ENCODE measurements at places on chromosomes 2 and 18.

DNA sequence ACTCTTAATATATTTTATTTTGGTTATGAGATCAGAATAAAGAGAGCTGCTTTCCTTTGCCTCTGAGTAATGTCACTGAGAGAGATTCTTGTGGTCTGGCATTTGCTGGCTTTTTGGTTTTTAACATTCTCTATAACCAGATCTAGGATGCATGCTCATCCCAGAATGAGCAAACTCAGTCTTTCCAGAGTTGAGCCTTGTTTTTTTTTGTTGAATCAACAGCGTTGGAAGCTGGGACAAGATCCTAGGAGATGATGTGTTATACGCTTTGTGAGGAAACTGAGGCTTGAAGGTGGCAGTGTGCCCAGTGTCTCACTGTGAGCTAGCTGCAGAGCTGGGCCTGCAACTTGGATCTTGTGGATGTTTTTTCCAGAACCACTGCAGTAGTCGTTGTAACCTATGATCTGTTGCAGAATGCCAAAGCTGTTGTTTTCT lies 19.5 kb downstream of the MYO1B start:
- DNase-seq: no peak

DNA sequence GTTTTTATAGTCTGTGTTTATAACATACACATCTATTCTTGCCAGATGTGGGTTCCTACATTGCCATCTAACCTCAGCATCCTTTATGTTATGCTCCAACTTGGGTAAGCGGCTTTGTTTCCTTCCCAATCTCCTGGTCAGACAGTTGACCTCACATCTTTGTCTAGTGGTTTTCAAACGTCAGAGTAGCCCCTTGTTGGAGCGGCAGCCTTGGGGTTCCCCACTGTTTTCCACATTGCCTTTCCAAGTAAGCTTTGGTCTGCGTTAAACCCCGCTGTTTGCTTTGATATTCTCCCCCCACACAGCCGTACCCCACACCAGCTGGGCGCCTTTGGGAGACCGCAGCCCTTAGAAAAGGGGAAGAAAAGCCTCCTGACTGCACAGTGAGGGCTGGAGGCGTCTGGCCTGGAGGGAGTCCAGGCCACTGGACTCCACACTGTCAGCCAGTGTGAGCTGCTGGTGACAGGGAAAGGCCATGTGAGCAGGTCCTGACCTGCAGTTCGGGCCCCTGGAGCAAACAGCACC lies 83.3 kb downstream of the MALT1 start:
- DNase-seq: no peak

DNA sequence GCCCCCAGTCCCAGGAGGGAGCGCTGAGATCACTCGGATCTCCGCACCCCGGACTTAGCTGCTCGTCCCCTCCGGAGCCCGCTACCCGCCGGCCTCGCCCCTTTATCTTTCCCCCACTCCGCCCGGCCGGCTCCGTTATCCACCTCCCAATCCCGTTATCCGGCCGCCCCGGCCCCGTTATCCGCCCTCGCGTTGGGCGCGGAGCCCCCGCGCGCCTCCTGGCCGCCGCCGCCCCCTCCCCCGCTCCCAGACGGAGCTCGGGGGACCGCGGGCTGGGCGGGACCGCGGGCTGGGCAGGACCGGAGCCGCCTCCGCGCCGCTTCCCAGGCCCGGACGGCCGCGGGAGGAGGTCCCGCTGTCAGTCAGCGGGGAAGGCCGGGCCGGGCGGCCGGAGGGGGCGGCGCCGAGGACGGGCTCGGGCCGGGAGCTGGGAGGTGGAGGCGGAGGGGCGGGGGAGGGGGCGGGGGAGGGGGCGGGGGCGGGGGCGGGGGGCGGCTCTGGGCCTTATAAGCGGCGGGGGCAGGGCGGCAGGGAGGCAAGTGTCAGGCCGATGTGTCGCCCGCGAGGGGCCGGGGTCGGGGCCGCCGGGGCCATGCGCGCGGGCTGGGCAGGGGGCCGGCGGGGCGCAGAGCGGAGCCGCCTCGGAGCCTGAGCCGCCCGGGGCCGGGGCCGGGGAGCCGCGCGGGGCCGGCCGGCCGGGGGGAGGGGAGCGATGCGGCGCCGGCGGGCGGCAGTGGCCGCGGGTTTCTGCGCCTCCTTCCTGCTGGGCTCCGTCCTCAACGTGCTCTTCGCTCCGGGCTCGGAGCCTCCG lies at the start of gene PKDCC:
Gene PKDCC (plus strand): TSS at position 534 of the 811 bp plus-strand sequence. CDS start 179 bp downstream, at position 713.
- peak; percentile 67 for DNase-seq

DNA sequence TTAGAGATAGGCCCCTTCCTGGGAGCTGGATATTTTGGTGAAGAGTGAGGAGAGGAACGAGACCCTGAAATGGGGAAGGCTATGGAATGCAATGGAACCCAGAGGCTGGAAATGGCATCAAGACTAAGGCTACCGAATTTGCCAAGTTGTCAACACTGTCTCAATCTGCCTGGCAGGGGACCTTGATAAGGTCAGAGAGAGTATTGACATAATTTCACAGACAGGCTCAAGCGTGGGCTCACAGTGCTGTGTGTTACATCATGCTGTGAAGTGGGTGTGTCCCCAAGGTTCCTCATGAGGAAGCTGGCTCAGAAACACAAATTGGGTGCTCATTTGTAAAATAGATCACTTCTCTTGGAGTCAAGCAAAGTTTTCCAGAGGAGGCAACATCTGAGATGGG lies 51.8 kb upstream of the CYRIA start:
- DNase-seq: no peak

DNA sequence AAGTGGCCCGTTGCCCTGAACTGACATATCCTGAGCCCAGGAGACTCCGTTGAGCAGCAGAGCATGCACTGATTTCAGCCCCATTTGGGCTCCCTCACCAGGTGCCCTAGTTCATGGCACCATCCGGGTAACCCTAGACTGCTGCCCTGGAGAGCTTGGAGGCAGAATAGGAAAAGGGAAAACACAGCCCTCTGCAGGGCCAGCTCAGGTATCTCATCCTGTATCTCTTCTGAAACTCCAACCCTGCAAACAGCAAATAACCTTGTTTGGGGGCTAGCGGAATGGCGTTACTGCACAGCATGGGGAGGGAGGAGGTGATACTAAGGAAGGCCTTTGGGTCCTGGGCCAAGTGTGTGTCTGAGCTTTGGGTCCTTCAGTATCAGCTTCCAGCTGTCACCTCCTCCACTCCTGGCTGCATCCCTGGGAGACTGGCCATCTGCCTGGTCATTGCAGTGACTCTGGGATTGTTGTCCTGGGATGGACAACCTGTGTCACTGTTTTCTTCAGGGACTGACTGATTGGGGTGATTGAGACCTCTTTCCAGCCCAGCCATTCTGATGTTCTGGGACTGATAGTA lies 233.8 kb upstream of the SKOR2 start:
- DNase-seq: no peak

DNA sequence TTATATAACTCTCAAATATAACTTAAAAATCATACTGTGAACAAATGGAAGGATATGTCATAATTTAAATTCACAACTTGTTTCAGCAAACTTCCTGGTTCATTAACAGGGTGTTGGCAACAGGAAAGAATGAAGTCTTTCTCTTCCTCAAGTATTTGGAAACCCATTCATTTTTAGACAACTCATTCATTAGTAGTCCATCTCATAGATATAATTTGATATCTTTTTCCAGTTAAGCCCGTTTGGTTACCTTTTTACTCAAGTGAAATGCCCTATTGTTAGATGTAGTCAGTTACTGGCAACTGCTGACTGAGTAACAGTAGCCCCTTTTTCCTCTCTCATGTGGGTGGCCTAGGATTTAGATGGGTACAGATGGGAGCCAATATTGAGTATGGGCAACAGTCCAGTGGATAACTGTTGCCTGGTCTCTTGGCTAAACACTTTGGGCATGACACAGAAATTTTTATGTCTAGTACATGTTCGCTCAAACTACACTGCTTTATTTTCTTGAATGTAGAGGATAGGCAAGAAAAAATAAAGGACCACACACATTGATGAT lies 4.6 kb upstream of the UGP2 start:
- DNase-seq: no peak

DNA sequence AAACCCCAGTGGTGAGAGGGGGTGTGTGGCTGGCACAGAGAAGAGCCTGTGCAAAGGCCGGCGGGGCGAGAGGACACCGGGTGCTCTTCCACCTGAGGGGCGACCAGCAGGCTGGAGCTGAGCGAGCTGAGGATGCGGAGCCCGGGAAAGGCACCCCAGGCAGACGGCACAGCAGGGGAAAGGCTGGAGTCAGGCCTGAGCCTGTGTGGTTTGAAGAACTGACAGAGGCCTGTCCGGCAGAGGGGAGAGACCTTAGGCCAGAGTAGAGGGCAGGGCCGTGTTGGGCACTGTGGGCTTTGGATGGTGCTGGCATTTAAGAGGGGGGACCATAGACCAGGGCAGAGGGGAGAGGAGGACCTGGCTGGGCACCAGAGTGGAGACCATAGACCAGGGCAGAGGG lies 149.8 kb downstream of the RTP5 start:
- no peak for DNase-seq

GRCh38 chr2:174595116-174595809 lies 2.3 kb downstream of the WIPF1 start:
- no peak for DNase-seq

DNA sequence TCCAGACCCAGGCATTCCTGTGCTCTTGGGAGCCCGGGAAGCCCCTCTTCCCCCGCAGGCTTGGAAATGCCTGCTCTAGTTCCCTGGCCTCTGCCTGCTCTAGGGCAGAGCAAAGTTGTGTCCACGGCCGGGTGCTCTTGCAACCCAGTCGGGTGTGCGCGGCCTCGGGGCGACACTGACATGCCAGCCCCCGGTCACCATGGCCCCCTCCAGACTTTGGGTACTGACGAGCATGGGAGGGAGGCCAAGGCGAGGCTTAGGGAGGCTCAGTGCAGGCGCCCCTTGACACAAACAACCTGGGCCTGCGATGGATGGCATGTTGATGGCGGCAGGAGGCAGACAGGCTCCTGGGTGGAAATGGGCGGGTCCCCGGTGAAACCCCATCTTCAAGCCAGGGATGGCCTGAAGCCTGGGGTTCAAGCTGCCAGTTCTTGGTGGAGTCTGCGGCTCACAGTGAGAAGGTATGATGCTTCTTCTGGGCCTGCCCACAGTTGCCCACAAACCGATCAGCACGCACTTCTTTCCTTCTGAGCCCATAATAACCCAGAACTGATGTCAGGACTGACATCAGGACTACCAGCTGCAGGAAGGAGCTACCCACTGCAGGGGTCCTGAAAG lies 689.9 kb downstream of the DSC3 start:
- DNase-seq: no peak

GRCh38 chr2:229660951-229661350 lies 53.4 kb downstream of the DNER start:
- no peak for DNase-seq

GRCh38 chr2:190533175-190533967 lies 1.2 kb downstream of the NEMP2 start:
- no peak for DNase-seq

- no peak for DNase-seq
Observed at GRCh38 chr2:68849579-68850030, 21.6 kb downstream of the BMP10 start.

DNA sequence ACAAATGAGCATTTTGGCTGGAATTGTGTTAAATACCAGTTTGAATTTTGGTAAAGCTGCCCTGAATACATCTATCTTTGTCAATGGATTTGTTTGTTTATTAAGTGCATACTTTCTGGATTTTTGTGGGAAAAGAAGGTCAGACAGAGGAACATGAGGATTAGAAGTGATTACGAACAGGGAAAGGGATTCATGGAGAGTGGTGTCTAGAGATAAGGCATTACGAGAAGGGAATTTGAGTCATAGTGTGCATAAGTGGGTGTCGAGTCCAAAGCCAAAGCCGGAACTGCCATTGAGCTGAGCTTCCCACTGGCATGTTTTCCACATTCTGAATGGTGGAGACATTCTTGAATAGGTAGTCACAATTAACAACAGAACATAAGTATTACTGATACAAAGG lies 68.9 kb upstream of the EFEMP1 start:
- DNase-seq: no peak

GRCh38 chr2:206432193-206433082 lies 10.9 kb upstream of the ADAM23 start:
- DNase-seq: no peak

- DNase-seq: no peak
Observed at GRCh38 chr2:18690342-18690741, 101.0 kb upstream of the NT5C1B start.

GRCh38 chr2:118936306-118936705 lies 5.7 kb upstream of the MARCO start:
- DNase-seq: no peak

DNA sequence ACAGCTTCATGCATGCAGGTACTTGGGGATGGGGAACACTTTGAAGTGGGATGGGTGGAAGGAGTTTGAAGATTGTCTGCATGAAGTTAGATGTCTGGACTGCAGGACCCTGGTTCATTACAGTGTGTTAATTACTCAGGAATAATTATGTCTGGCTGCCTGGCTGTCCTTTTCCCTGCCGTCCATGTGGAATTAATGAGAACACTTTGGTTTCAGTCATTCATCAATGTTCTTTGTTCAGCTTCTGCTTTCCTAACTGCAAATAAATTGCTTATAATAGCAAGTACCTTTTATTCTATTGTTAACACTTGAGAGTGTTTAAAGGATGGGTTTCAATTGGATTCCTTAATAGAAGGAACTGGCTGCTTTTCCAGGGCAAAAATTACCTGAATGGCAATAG lies 35.8 kb downstream of the MTCL1 start:
- DNase-seq: no peak

DNA sequence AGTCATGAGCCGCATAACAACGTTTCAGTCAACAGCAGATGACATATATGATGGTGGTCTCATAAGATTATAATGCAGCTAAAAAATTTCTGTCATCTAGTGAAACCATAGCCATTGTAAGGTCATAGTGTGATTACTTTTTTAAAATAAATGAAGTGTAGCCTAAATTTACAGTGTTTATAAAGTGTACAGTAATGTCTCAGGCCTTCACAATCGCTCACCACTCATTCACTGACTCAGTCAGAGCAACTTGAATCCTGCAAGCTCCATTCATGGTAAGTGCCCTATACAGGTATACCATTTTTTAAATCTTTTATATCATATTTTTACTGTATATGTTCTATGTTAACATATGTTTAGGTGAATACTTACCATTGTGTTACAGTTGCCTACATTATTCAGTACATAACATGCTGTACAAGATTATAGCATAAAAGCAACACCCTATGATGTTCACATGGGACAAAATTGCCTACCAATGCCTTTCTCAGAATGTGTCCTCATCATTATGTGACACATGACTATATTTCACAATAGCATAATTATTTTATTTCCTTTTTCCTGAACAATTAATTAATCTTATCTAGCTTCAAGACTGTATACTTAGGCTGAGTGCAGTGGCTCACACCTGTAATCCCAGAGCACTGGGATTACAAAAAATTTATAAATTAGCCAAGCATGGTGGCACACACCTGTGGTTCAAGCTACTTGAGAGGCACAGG lies 1115.9 kb upstream of the ZEB2 start:
- DNase-seq: no peak

- DNase-seq: no peak
Observed at GRCh38 chr2:57180042-57180567, 866.5 kb upstream of the VRK2 start.

DNA sequence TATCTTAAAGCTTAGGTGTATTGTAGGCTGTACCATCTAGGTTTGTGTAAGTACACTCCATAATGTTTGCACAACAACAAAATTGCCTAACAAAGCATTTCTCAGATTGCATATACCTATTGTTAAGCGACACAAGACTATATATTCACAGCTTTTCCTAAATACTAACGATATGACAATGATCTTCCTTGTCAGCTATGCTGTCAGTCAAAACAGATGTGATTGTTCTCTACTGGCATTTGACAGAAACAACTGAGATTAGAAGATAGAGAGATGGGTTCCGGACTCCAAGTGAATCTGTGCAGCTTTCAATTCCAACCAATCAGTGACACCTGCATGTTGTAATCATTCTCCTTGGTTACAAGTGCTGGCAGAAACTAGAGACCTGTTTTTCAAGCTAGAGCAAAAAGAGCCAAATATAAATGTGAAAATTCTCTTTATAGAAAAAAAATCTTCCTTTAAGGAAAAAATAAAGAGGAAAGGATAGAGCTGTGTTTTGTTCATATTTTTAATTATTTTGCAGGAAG lies 1232.3 kb upstream of the SLC39A10 start:
- no peak for DNase-seq

All from natural killer cell treated with Interleukin-12 subunit alpha and Interleukin-12 subunit beta and Interleukin-15 and Interleukin-18, amount 100 ng/mL, for 72 hours (primary cell).